A549 treated with Hydrocortisone at 1 μM for 4 hours (cell line): ENCODE measurements at places on chromosomes 4 and X. TPM values are rescaled to one million over a fixed set of nuclear protein-coding genes. Genes with fewer than 3 reads are reported as not detected.

TKTL2 gene
- total RNA-seq, result not detected in 5 replicates

ZCCHC12 gene
- 0.15 to 0.30 TPM (median 0.17 TPM) in 5 replicates for total RNA-seq

SERPINA7 gene
- not detected in 5 replicates for total RNA-seq

DCAF4L1 gene
- 0.08 to 0.14 TPM (median 0.10 TPM) in 5 replicates for total RNA-seq

SLC2A9 gene
- total RNA-seq, result 0.31 to 0.69 TPM (median 0.59 TPM) in 5 replicates

SYTL5 gene
- 0.27 to 0.35 TPM (median 0.32 TPM) in 5 replicates for total RNA-seq

ETDB gene
- not detected in 5 replicates for total RNA-seq

SLC49A3 gene
- 0.09 to 0.31 TPM (median 0.20 TPM) in 5 replicates for total RNA-seq

HOPX gene
- total RNA-seq, result not detected in 5 replicates

TMEM271 gene
- total RNA-seq, result not detected in 5 replicates

POLN gene
- 0.45 to 0.91 TPM (median 0.77 TPM) in 5 replicates for total RNA-seq

SLITRK4 gene
- total RNA-seq, result 0.01 TPM in 1 of 5 replicates, not detected in the others

ALB gene
- total RNA-seq, result 1.7 to 2.3 TPM in 2 of 5 replicates, not detected in the others

TEX11 gene
- not detected in 5 replicates for total RNA-seq
